KG1 (cell line): ENCODE measurements at places on chromosomes 2 and 18.

- DNase-seq = no peak
These were observed 23.3 kb upstream of the CREB1 start for GRCh38 chr2:207506426-207506825.

DNA sequence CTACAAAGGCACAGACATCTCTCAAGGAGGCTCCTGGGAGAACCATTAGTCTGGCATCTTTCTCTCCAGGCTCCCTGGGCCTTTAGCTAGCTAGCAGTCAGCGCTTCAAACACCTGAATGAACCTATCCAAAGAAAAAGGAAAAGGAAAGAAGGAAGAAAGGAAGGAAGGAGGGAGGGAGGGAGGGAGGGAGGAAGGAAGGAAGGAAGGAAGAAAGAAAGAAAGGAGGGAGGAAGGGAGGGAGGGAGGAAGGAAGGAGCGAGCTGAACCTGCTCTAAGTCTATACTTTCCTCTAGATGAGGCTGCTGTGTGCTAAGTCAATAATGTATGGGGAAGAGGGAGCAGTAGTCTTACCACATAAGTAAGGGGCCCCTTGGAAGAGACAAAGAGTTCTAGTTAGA, 5.1 kb upstream of the BCL11A start:
- no peak for DNase-seq

DNA sequence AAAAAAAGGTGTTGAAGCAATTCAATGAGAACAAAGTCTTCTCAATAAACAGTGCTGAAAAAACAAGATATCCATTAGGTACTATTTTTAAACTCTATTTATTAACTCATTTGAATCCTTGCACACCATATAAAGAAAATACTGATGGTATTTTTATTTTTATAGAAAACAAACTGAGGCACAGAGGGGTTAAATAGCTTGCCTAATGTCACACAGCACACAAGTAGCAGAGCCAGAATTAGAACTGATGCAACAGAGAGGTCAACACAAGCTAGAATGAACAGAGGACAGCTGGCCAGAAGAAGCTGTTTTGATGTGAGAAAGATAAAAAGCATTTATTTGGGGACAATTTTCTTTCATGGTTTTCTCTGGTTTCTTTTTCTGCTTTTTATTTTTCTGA, 99.4 kb upstream of the RGPD4 start:
- no peak for DNase-seq

DNA sequence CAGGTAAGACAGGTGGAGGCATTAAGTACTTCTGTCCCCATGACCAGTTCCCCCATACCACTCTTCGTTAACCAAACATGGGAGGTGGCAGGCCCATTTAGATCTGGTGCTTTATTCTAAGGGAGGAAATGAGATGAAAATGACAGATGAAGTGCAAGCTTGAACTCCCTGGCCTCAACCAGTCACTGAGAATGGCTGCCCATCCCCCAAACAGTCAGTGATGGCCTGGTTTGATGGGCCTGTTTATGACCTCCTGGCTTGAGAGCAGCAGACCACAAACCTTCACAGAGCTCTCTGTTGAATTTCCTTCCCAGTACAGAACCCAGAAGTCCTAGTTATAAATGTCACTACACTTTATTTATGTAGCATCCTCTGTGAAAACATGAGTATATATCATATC, 31.1 kb downstream of the EPAS1 start:
- DNase-seq = peak; percentile 35

DNA sequence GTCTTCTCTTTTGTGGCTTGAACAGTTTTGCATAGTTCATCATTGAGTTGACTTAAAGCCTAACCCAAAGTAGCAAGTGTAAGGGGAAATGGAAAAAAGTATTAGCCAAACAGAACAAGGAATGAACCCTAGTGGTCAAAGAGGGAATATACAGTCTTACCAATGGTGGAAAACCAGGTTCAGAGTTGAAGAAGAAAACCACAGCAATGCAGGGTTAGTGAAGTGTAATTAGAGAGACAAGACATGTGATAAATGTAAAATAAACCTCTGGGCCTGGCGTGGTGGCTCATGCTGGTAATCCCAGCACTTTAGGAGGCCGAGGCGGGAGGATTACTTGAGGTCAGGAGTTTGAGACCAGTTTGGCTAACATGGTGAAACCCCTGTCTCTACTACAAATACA, 2.4 kb downstream of the TTN start:
- no peak for DNase-seq
